ENCODE measurements at places on chromosomes 11 and 22. TPM values are rescaled to one million over a fixed set of nuclear protein-coding genes. Genes with fewer than 3 reads are reported as not detected.

Gene KIRREL3
- 0.27 TPM for total RNA-seq

Gene CYB5R2
- 7.7 TPM for total RNA-seq

Gene FOSL1
- not detected for total RNA-seq

Gene APOBEC3C
- 1.5 TPM for total RNA-seq

Gene PAX6
- total RNA-seq, result 0.27 TPM

Gene USH1C
- total RNA-seq, result 0.22 TPM

Gene TCN2
- total RNA-seq, result 7.4 TPM

Gene APOA5
- total RNA-seq, result not detected

Gene PVALB
- total RNA-seq, result 8.1 TPM

Gene KRTAP5-8
- total RNA-seq, result not detected

Gene DEFB131B
- total RNA-seq, result not detected

Gene NAP1L4
- 97.3 TPM for total RNA-seq

Gene HTR3A
- 0.04 TPM for total RNA-seq

Gene CFAP300
- 2.5 TPM for total RNA-seq

Gene ST14
- total RNA-seq, result 0.35 TPM

Gene GLB1L3
- total RNA-seq, result not detected

Gene DDIAS
- 3.0 TPM for total RNA-seq

Gene PRRG4
- 0.09 TPM for total RNA-seq

Gene WBP2NL
- 1.0 TPM for total RNA-seq

Gene PANX2
- 0.13 TPM for total RNA-seq

Gene PKNOX2
- total RNA-seq, result 11.5 TPM

Gene MMP1
- total RNA-seq, result 0.04 TPM

Gene CARD18
- total RNA-seq, result 0.13 TPM

Gene HMOX1
- 11.5 TPM for total RNA-seq

Gene LUZP2
- 3.6 TPM for total RNA-seq

Gene CD59
- total RNA-seq, result 139 TPM

Gene SLC25A45
- total RNA-seq, result 5.0 TPM

Gene BEST1
- 1.6 TPM for total RNA-seq

Gene C11orf52
- total RNA-seq, result 0.93 TPM

Gene PDE2A
- total RNA-seq, result 10.7 TPM

Gene ADM2
- total RNA-seq, result 0.40 TPM

Gene CASP1
- 7.0 TPM for total RNA-seq

Gene MAJIN
- not detected for total RNA-seq

Gene MUC15
- not detected for total RNA-seq

Gene MCM5
- total RNA-seq, result 22.8 TPM

Gene IFTAP
- total RNA-seq, result 54.5 TPM

Gene BARX2
- total RNA-seq, result 0.13 TPM

Gene BCO2
- total RNA-seq, result 8.3 TPM

Gene APOBEC3H
- total RNA-seq, result not detected

Gene GLYAT
- not detected for total RNA-seq

Gene CDPF1
- 15.0 TPM for total RNA-seq

Gene RAB36
- 1.0 TPM for total RNA-seq

Gene PEX16
- total RNA-seq, result 13.8 TPM

Gene MRPL40
- total RNA-seq, result 40.2 TPM

All from muscle of leg (tissue), 16 donors.